ENCODE measurements at places on chromosomes 5 and 9.

GRCh38 chr5:158119961-158120723 is 261.2 kb upstream of the CLINT1 start:
- no peak for DNase-seq

DNA sequence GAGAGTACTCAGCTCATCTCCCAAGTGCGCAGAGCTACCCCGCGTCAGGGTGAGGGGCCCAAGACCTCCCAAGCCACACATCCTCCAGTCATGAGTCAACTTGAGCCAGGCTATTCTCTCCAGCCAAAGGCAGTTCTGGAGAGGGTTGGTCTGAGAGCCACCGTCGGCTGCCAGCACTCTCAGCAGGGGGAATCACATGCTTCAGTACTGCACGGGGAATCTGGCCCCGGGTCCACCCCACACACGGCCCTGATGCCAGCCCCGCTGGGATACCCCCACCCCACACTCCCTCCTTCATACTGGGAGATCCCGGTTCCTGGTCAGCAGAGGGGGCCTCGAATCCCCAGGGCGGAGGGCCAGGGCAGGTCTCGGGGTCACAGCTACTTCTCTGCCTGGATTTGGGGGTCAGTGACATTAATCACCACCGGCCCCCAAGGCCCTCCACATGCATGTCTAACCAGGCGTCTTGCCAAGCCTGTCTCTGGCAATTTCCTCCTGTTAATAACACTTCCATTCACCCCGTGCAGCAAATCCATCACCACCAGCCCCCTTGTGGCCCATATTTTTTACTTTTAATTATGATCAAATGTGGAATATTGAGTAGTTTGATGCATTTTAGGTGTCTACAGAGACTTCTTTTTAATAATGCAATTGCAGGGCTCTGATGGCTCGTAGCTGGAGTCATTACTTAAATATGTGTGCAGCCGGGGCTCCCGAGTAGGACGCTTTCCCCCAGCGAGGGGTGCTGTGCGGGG is 102.9 kb upstream of the PPP1R26 start:
- no peak for DNase-seq

DNA sequence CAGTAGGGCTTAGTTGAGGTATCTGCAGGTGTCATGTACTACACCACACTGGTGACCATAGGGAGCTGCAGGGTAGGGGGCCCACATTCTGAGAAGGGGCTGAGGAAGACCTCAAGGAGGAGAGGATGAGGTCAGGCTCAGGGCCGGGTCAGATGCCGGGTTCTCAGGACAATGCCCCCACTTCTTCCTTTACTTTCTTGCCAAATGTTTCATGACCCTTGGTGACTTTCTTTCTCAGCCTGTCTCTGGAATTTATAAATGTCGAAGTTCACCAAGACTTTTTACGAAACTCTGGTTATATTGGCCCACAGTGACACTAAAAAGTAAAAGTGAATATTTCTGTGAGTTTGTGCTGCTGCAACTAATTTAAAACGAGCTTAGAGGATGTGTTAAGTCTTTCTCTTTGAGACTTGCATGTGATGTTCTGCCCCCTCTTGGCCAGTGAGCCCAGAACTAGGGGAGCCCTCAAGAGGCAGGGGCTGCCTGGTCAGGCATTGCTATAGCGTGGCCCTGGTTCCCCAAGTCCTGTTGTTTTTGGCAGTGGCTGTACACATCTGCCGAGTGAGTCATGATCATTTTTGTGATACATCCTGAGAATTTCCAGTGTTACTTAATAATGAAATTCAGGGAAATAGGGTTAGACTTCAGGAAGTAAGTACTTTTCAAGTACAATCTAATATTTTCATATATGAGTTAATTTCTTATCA is 11.2 kb downstream of the ACO1 start:
- no peak for DNase-seq

DNA sequence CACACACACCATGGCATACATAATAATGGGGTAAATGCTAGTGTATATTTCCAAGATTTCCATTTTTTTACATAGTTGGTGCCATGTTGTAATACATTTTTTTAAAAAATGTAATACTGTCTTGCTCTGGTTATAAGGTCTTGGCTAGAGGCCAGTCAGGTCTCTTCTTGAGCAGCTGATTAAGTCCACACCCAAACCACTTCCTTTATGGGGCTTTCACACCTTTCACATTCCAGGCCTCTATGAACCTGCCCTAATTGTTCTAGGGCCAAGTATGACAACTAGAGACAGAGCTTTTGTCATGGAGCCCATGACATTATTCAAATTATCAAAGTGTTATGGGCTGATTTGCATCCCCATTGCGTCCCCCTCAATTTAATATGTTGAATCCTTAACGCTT is 495.6 kb upstream of the CTNND2 start:
- no peak for DNase-seq

DNA sequence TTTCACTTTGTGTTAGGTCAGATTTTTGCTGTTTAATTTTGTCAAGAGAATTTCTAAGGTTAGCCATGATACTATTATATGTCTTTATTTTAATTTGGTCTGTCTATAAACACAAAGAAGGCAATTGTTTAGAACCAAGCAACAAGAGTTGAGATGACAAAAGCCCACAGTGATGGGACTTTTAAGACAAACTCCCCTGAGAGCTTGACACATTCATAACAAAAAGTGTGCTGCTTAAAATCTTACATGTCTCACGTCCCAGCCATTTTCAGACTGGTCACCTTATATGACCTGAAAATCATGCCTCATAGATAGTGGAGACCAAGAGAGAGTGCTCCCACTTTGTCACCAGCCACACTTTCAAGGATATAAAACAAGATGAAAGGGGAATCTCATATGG is 21.6 kb upstream of the NNT start:
- DNase-seq: no peak

DNA sequence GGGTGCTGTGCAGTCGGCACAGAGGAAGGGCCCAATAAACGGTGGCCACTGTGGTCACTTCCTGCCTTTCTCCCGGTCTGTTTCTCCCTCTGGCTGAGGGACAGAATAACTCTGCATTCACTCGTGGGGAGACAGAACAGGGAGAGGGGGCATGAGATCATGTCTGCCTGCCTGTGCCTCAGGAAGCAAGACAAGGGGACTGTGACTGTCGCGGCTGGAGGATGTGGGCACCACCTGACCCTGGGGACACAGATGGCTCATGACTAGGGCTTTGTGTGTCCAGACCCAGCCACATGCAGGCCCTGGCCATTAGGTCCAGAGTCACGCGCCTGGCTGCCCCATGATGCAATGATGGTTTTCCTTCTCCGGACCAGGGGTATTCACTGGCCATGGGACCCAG is 5.8 kb downstream of the TRUB2 start:
- DNase-seq: no peak

GRCh38 chr9:113894166-113894565 is 18.1 kb downstream of the ZNF618 start:
- DNase-seq: no peak

DNA sequence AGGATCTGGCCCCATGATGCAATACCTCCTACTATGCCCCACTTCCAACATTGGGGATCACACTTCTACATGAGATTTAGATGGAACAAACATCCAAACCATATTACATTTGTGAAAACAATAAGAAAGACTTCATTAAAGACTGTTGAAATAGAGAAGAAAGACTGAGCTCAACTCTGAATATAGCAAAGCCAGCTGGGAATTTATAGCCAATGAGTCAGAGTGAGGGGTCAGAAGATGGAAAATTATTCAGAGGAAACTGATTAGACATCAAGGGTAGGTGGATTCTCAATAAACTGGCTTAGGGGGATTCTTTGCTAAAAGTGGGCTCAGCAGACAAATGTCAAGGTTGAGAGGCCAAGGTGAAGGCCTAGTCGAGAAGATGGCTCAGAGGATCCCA is 25.6 kb downstream of the BTF3 start:
- no peak for DNase-seq

DNA sequence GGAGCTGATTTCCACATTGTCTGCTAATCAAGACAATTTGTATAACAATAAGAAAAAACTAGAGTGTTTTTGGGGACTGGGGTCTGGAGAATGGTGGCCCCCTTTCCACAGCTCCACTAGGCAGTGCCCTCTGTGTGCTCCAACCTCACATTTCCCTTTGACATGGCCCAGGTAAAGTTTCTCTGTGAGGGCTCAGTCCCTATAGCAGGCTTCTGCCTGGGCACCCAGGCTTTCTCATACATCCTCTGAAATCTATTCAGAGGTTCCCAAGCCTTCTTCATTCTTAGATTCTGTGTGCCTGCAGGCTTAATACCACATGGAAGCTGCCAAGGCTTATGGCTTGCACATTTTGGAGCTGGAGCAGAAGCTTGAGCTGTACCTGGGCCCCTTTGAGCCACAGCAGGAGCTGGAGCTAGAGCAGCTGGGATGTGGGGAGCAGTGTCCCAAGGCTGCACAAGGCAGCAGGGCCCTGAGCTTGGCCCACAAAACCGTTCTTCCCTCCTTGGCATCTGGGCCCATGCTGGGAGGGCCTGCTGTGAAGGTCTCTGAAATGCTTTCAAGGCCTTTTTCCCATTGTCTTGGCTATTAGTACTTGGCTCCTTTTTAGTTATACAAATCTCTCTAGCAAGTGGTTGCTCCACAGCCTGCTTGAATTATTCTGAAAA is 49.1 kb upstream of the VPS13A start:
- DNase-seq: no peak

GRCh38 chr5:69525490-69525889 is 32.9 kb downstream of the OCLN start:
- DNase-seq: no peak

DNA sequence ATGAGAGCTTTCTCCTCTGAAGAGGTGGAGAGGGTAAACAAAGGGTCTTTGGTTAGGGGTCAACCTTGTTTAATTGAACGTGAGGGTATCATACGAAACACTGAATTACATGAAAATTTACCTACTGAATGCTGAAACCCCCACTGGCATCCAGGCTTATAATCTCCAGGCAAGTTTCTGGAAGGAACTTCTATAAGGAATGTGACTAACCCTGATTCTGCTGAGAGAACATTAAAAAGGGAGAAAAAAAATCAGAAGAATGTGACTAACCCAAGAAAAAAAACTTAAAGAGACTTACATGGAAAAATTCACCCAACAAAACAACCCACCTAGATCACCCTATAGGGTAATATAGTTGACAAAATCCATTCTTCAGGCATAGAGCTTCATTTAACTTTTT is 55.5 kb downstream of the APC start:
- DNase-seq: no peak

- no peak for DNase-seq
These were observed 19.6 kb upstream of the ARL15 start for GRCh38 chr5:54329731-54330709.

DNA sequence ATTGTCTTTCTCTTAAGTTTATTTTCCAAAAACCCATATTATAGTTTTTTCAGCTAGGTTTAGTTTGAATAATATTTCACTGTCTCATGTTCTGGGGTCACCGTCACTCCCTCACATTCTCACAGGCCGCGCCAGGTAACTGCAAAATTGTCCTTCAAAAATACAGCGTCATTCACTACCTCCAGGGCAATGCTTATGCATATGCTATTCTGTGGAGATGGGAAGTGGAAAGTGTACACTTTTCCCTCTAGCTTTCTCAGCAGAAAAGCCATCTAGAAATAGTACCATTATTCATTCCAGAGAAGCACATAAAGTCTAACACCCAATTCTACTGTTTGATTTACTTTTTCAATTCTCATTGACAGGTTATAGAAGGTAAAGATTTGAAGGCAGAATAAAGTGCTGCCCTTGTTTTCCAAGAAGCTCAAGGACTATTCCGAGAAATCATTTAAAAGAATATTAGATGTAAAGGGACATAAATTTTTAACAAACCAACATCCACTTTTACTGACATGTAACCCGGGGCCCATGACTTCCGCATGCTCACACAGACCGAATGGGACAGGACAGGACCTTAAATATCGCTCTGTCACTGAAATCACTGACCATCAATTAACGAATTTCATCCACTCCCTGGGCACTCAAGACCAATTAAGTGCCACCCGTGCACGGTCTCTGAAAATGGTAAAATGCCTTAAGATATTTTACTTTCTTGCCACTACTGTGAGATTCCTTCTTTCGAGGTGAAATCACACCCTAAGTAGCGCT is 720 bp downstream of the NUDT12 start:
- no peak for DNase-seq

- no peak for DNase-seq
These were observed 156.5 kb upstream of the IL12B start for GRCh38 chr5:159486836-159487235.

- DNase-seq: no peak
These were observed 164.7 kb upstream of the LHFPL2 start for GRCh38 chr5:78813286-78813685.

DNA sequence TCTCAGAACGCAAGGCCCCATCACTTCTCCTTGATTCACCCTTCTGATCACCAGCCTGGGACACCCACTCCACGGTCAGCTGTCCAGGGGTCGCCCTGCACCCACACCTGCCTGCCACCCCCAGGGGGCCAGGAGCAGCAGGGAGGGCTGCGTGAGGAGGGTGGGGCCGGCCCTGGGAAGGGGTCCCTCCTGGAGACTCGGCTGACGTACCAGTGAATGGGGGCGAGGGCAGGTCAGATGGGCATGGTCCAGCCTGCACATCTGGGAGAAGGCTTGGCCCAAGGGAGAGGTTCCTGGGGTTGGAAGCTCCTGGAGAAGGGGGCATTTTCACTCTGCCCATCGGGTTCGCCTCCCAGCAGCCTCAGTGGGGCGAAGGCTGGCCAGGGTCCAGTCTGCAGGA is 21.8 kb upstream of the SARDH start:
- no peak for DNase-seq

DNA sequence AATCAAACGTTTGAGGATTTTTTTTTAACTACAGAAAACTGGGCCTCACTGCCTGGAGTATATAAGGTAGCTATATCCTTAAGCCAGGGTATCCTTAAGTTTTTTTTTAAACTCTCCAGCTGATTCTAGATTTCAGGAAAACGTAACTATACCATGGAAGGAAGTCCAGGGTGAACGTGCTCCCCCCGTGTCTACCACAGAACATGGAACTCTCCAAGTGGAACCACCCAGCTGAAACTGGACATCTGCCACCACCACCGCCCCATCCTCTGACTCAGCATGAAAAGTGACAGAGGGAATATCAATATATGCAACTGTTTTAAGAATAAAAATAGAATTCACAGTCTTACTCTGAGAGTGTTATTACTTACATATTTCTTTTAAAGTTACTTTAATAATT is 61.3 kb downstream of the DROSHA start:
- no peak for DNase-seq

DNA sequence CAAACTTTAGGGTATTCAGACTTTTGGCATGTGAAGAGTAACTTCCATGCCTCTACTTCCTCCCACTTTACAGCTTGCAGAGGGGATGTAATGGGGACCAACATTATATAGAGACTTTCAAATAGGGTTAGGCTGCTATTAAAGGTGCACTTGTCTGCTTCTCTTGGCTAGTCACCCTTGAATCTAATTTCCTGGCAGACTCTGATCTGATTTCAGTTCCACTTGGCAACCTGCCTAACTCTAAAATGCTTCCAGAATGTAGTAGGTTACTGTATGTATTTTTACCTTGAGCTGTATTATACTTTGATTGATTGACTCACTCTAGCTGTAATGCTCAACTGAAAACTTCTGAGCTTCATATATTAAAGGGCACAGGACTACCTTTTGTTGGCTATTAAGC is 693.4 kb downstream of the KCTD16 start:
- no peak for DNase-seq

- no peak for DNase-seq
These were observed 27.7 kb downstream of the NDST1 start for GRCh38 chr5:150535611-150536010.

- DNase-seq: no peak
These were observed 224.1 kb downstream of the ACTL7B start for GRCh38 chr9:108631496-108632285.

GRCh38 chr5:76175051-76175666 is 92.0 kb downstream of the SV2C start:
- DNase-seq: no peak

GRCh38 chr5:133199417-133200178 is 147.8 kb downstream of the HSPA4 start:
- no peak for DNase-seq
